ENCODE measurements at places on chromosomes 5 and 9. TPM values are rescaled to one million over a fixed set of nuclear protein-coding genes. Genes with fewer than 3 reads are reported as not detected.
A peak's percentile ranks its signal among the peaks of the same experiment; 100 is the strongest.

PPP3R2 gene
- total RNA-seq = not detected

CARD9 gene
- 20.0 TPM for total RNA-seq

SPINK13 gene
- total RNA-seq = not detected

SPATA31E1 gene
- total RNA-seq = not detected

SMIM3 gene
- total RNA-seq = 36.4 TPM

EMB gene
- total RNA-seq = not detected

JAK2 gene
- 6.4 TPM for total RNA-seq

DNA sequence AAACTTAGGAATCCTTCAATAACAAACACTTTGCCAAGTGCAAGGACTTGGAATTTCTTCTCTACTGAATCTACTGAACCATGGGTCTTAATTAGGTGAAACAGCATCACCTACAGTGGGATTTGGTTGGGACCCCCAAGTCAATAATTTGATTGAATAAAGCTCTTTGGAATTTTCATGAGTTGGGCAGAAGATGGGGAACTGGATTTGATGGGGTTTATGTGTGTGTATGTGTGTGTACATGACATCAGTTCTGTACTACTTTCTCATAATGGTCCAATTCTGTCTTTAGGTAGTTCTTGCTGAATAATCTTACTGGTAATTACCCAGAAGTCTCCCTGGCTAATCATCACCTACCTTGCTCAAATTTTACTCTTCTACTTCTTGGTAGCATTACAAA is 198.4 kb upstream of the TBCA start:
- H3K4me1 ChIP-seq = peaks cover 6% of the 10 kb centered on the region
- DNase-seq = no peak
- H3K4me3 ChIP-seq = no peak overlapping the region
- peaks cover 41% of the 10 kb centered on the region for H3K27me3 ChIP-seq

DNA sequence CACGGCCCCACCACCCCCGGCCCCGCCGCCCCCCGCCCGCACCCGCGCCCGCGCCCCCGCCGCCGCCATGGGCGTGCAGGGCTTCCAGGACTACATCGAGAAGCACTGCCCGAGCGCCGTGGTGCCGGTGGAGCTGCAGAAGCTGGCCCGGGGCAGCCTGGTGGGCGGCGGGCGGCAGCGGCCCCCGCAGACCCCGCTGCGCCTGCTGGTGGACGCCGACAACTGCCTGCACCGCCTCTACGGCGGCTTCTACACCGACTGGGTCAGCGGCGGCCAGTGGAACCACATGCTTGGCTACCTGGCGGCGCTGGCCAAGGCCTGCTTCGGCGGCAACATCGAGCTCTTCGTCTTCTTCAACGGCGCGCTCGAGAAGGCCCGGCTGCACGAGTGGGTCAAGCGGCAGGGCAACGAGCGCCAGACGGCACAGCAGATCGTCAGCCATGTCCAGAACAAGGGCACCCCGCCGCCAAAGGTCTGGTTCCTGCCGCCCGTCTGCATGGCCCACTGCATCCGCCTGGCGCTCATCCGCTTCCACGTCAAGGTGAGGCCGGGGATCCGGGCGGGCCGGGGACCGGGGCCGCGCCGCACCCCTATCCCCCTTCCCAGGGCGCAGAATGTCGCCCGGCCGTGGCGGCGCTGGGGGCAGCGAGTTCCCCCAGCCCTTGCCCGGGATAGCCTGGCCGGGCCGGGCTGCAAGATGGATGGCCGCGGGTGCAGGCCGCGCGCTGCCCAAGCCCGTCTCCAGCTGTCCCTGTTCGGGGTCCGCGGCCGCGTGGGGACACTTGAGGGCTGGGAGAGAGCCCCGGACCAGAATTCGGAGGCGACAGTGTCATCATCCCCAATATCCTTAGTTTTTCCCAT is 594 bp downstream of the FAM120A start:
- peak overlapping the region; percentile 91 for H3K27ac ChIP-seq
- H3K36me3 ChIP-seq = peaks cover 35% of the 10 kb centered on the region
- peaks cover 5% of the 10 kb centered on the region for H3K27me3 ChIP-seq

- no peak overlapping the region for H3K27ac ChIP-seq
- no peak overlapping the region for H3K4me3 ChIP-seq
- H3K27me3 ChIP-seq = peaks cover 4% of the 10 kb centered on the region
- DNase-seq = no peak
- no peaks in the 10 kb centered on the region for H3K36me3 ChIP-seq
Observed at GRCh38 chr9:18018661-18019060, 439.8 kb downstream of the SH3GL2 start.

GRCh38 chr5:65926893-65927292 is 518 bp downstream of the ERBIN start:
- H3K27ac ChIP-seq = peak overlapping the region; percentile 96
- peaks cover 4% of the 10 kb centered on the region for H3K27me3 ChIP-seq
- no peak for DNase-seq
- H3K4me3 ChIP-seq = peak overlapping the region; percentile 94

- no peak overlapping the region for H3K4me3 ChIP-seq
- H3K4me1 ChIP-seq = peaks cover 52% of the 10 kb centered on the region
- H3K36me3 ChIP-seq = no peaks in the 10 kb centered on the region
- H3K27me3 ChIP-seq = no peaks in the 10 kb centered on the region
- H3K27ac ChIP-seq = no peak overlapping the region
Observed at GRCh38 chr9:83484990-83485389, 53.2 kb downstream of the FRMD3 start.

DNA sequence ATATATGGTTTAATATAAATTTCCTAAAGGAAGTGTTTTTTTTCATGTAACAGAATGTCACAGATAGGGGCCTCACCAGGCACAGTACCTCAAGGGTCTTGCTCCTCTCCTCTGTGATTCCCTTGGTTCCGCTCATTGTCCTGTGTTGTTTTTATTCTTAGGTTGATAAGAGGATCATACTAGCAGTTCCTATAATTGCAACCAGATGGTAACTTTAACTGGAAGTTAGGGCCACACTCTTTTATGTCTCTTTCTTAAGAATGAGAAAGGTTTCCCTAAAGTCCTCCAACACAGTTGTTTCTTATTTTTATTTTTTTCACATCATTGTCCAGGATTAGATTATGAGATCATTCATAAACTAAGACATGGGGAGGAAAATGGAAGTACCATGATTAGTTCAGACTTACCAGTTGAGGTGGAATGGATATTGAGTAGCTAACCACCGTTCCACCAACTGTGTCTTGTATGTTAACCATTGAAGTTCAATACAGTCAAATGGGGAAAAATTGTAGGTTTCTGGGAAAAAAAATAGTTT is 41.1 kb downstream of the FAM174A start:
- peaks cover 8% of the 10 kb centered on the region for H3K36me3 ChIP-seq
- H3K4me1 ChIP-seq = 0 out of 2 replicates have a peak, but pooled peaks cover 5% of the 10 kb centered on the region
- no peak for DNase-seq

DNA sequence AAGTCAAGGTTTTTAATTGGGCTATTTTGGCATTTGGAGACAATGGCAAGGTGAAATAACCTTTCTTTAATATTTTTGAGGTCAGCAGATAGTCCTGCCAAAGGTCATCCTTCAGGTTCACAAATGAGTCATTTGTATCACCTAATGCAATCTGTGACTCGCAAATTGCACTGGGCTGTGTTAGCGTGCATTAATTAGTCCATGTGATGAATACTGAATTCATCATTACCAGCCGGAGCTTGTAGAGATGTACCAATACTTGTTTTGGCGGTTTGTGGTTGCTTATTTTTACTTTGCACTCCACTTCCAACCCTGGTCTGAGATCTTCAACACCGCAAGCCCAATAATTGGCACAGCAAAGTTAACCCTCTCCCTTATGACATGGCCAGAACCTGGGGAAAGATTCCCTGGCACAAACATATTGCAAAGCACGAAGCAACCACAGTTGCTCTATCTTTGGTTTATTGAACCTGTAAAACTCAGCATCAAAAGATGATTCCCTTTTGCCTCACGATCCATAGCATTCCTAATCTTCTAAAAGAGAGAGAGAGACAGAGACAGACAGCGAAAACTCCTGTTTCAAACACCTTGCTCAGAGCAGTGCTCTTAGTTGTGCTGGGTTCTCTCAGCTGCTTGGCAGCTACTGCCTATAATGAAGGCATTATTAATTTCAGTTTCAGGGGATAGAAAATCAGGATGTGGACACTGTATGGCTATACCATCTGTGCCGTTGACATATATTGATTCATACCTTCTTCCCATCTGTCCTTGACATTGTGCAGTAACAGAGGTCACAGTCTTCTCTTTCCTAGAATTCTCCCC is 178.1 kb downstream of the EBF1 start:
- H3K36me3 ChIP-seq = peaks cover 4% of the 10 kb centered on the region
- no peak for DNase-seq
- H3K4me1 ChIP-seq = no peaks in the 10 kb centered on the region
- H3K4me3 ChIP-seq = no peak overlapping the region
- H3K27me3 ChIP-seq = no peaks in the 10 kb centered on the region

DNA sequence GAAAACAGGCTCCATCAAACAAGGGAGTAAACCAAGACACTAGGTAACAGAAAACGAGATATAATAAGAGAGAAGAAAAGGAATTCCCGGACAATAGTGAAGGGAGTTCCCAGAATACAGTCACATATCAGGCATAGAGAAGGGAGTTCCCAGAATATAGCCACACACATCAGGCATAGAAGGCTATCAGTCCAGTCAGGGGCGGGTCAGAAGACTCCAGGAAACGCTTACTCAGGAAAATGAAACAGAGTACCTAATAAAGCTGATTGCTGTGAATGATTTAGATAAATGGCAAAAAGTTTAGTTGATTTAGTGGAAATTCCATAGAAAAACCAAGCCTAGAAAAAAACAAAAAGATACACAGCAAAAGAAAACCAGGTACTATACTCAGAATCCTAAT is 4.9 kb downstream of the TOMM5 start:
- peaks cover 21% of the 10 kb centered on the region for H3K4me1 ChIP-seq
- no peaks in the 10 kb centered on the region for H3K27me3 ChIP-seq
- H3K27ac ChIP-seq = no peak overlapping the region

DNA sequence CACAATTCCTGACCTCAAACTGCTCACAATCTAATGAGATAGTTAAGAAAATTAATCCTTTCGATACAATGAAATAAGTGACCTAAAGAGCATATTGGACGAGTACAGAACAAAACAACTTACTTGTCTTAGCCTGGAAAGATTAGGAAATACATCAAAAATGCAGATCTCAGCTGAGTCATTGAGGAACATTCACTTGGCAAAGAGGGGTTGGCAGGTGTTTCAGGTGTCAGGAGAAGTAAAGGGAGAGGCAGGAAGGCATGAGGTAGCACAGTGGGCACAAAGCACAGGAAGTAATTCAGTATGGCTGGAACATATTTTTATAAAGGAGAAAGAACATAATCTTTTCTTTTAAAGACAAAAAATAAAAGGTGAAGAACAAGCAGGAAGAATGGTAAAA is 628.8 kb upstream of the RGMB start:
- H3K27ac ChIP-seq = no peak overlapping the region
- peaks cover 6% of the 10 kb centered on the region for H3K4me1 ChIP-seq
- DNase-seq = no peak
- no peaks in the 10 kb centered on the region for H3K27me3 ChIP-seq
- no peak overlapping the region for H3K4me3 ChIP-seq
- no peaks in the 10 kb centered on the region for H3K36me3 ChIP-seq

- no peaks in the 10 kb centered on the region for H3K36me3 ChIP-seq
- peak overlapping the region; percentile 66 for H3K4me3 ChIP-seq
- peaks cover 2% of the 10 kb centered on the region for H3K27me3 ChIP-seq
Observed at GRCh38 chr9:134496413-134497282, 145.0 kb upstream of the COL5A1 start.

GRCh38 chr5:1054018-1054798 is 45.6 kb downstream of the NKD2 start:
- no peak overlapping the region for H3K27ac ChIP-seq
- H3K27me3 ChIP-seq = peaks cover 2% of the 10 kb centered on the region
- DNase-seq = no peak
- no peak overlapping the region for H3K4me3 ChIP-seq

DNA sequence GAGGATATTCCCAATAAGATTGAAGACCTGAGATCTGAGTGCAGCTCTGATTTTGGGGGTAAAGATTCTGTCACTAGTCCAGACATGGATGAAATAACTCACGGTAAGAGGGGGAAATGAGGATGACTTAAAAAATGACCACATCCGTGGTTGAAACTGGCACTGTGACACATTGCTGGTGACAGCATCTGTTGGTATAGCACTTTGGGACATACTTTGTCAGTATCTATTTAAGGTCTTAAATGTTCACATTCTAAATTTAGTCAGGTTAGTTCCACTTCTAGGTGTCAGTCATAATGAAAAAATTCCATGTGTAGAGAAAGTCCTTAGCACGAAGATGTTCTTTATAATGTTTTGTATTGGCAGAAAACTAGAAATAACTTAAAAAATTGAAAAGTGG is 70.9 kb downstream of the GAPVD1 start:
- peaks cover 13% of the 10 kb centered on the region for H3K4me1 ChIP-seq
- H3K4me3 ChIP-seq = no peak overlapping the region
- H3K27ac ChIP-seq = no peak overlapping the region
- H3K27me3 ChIP-seq = no peaks in the 10 kb centered on the region
- H3K36me3 ChIP-seq = peaks cover 22% of the 10 kb centered on the region

DNA sequence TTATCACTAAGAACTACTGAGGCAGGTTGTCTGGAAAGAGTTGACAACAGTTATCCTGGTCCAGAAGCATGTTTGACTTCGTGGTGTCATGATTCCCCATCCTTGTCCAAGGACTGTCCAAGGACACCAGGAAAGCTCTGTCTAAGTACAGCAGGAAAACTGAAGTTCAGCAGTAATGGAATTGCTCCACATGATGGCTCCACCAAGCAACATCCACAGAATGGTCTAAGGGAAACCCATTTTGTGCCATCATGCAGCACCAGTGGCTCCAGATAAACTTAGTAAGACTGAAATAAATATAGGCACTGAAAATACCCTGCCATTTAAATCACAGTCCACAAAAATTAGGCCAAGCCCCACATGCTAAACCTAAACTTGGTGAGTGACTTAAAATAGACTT is 192.8 kb downstream of the CDH18 start:
- no peak overlapping the region for H3K4me3 ChIP-seq
- peaks cover 16% of the 10 kb centered on the region for H3K4me1 ChIP-seq
- no peak overlapping the region for H3K27ac ChIP-seq

- DNase-seq = no peak
- H3K4me3 ChIP-seq = no peak overlapping the region
- no peaks in the 10 kb centered on the region for H3K4me1 ChIP-seq
- H3K27ac ChIP-seq = no peak overlapping the region
Observed at GRCh38 chr5:160627921-160628618, 206.4 kb downstream of the PTTG1 start.

- no peak for DNase-seq
- no peak overlapping the region for H3K4me3 ChIP-seq
- H3K4me1 ChIP-seq = peaks cover 1% of the 10 kb centered on the region
Observed at GRCh38 chr5:56310711-56311204, 77.6 kb upstream of the ANKRD55 start.

DNA sequence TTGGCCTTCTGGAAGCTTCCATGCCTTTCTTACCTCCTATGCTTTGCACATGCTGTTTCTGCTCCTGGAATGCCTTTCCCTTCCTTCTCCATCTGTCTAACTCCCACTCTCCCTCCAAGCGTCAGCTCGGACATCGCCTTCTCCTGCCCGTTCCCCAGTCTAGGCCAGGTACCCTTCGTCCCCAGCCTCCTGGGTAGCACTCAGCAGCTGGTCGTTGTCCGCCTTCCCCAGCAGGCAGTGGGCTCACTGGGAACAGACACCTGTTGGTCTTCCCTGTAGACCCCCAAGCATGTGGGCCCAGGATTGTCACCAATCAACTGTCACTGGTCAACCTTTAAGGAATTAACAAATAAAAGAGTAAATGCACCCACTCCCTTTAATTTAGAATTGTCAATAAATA is 202.2 kb downstream of the RGS3 start:
- no peak for DNase-seq
- H3K4me1 ChIP-seq = peaks cover 33% of the 10 kb centered on the region
- H3K27ac ChIP-seq = no peak overlapping the region
- 0 out of 2 replicates have a peak, but pooled peaks cover 7% of the 10 kb centered on the region for H3K36me3 ChIP-seq
